ENCODE measurements at places on chromosomes 12 and 14.

DNA sequence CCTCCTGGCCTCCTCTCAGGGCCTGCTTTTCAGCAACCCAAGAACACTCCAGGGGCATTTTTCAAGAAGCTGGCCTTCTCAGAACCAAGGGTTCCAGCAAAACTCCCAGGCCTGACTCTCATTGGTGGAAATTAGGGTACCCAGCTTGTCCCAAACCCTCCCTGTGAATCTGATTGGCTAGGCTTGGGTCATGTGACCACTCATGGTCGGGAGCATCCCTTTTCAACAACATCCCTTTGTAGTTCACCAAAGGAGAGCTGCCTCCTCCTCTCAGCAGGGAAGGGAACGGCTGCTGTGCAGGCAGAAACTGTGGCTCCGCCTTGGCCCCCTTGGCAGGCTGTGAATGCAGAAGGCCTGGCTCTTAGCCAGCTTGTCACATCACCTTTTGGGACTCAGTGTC is 94.5 kb downstream of the AACS start:
- DNase-seq: no peak

GRCh38 chr12:45217846-45218245 is 2.0 kb downstream of the ANO6 start:
- no peak for DNase-seq

- DNase-seq: no peak
These were observed 29.1 kb downstream of the PAWR start for GRCh38 chr12:79661629-79662028.

GRCh38 chr14:103706551-103707328 is 8.5 kb downstream of the XRCC3 start:
- no peak for DNase-seq

- DNase-seq: no peak
These were observed 59.0 kb downstream of the LLPH start for GRCh38 chr12:66071549-66071948.

GRCh38 chr14:68285421-68286179 is 466.0 kb downstream of the RAD51B start:
- no peak for DNase-seq

DNA sequence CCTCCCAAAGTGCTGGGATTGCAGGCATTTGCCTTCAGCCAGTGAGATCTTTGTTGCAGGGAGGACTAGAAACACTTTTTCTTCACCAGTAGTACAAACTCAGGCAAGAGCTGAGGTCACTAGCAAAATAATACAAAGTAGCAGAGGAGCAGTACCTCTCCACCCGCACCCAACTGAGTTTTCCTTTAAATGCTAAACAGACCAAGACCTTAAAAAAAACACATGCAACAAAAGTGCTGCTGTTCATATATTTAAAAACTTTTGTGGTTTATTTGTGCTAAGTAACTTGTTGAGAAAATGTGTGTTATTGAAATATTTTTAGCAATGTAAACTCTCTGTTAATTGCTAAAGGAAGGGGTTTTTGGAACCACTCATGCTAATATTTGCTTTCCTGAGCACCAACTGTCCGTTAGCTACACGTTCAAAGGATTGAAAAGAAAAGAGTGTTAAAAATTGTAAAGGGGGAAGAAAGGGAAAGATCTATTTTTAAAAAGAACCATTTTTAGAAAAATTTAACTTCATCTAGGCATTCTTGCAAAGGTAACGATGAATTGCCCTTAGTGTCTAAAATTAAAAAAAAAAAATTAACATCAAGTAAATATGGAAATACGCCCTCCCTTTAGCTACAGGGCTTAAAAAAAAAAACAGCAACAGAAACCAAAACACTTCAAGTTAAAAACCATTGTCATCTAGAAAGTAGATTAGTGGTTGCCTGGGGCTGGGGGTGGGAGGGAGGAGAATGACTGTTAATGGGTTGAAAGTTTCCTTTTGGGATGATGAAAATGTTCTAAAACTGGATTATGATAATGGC is 114.0 kb upstream of the KRAS start:
- DNase-seq: no peak

GRCh38 chr14:75418850-75419768 is 8.7 kb upstream of the JDP2 start:
- DNase-seq: no peak

All from T1000 (cell line).